ENCODE measurements at places on chromosomes 7 and 10.

DNA sequence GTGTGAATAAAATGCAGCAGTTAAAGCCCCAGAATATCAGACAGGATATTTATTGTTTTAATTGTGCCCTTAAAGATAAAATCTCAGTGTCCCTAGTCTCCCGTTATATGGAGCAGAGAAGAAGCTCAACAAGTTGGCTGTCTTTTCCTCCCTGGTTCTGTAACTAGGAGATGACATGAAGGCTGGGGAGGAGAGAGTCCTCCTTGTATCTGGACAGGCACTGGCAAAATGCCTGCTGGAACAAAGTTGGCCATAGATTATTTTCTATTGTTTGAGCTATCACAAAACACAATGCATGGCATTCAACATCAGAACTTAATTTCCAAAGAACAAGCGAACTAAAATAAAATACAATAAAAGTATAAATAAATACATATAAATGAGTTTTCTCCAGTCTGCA, 694.9 kb upstream of the KCND2 start:
- no peak for DNase-seq

DNA sequence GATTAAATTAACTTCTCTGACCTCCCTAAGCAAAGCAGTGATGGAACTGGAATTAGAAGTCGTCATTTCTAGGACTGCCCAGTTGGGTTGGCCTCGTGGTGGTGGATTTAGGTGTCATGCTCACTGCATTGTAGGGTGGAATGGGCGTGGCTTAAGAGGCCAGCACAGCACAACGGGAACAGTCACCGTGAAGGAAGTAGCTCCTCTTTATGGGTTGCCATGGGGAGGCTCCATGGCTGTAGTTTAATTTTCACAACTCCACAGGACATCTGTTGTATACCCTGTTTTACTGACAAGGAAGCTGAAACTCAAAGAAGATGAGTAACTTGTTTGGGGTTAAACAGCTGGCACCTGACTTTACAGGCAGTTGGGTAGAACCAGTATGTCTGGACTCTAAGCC, 208.3 kb downstream of the CELF2 start:
- peak; percentile 48 for DNase-seq

DNA sequence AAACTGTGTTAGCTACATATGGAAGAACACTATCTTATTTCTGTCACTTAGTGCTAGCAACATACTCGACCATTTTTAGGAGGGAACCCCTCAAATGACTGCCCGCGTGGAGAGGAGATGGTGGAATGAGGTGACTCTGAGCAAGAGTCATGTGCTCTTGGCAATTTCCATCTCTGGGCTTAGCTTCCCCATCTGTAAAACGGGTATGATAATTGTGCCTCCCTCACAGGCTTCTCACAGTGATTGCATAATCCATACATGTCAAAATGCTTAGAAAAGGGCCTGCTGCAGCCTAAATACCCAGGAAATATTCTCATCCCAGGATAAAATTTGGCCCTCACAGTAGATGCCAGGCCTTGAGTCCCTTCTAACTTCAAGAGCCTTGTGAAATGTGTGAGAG, 86.6 kb downstream of the WDFY4 start:
- no peak for DNase-seq

- DNase-seq: no peak
Observed at GRCh38 chr7:131972251-131972650, 415.8 kb upstream of the PODXL start.

DNA sequence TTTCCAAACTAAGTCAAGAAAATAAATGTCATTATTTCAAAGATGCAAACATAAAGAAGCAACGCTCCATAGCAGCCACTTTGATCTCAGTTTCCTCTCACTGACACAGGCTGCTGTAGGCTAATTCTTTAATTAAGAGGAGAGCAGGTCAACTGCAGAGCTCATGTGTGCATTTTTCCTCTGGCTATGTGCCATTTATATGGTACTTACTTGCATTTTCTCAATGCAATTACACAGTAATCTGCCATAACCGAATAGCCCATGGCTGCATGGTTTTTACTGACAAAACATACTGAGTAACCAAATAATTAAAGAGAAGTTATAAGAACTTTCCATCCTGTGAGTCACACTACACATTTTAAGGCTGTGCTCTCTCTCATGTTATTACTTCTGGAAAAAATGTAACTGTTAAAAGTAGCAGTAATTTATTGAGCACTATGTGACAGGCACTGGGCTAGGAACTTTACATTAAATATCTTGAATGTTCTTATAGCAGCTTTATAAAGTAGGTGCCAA, 122.0 kb downstream of the ELAPOR2 start:
- no peak for DNase-seq

DNA sequence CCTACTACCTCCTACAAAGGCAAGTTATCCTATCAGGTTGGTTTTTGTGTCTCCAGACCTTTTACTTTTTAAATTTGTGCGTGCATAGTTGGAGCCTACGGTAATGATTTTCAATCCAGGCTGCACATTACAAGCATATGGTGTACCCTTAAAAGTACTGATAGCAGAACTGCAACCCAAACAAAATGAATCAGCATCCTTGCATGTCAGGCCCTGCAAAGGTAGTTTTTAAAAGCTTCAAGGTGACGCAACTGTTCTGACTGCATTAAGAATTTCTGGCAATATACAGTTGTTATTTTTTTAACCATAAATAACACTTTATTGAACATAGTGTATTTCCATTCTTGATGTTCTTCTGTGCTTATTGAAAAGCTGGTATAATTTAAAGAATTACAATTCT, 28.9 kb downstream of the GNAT3 start:
- DNase-seq: no peak

DNA sequence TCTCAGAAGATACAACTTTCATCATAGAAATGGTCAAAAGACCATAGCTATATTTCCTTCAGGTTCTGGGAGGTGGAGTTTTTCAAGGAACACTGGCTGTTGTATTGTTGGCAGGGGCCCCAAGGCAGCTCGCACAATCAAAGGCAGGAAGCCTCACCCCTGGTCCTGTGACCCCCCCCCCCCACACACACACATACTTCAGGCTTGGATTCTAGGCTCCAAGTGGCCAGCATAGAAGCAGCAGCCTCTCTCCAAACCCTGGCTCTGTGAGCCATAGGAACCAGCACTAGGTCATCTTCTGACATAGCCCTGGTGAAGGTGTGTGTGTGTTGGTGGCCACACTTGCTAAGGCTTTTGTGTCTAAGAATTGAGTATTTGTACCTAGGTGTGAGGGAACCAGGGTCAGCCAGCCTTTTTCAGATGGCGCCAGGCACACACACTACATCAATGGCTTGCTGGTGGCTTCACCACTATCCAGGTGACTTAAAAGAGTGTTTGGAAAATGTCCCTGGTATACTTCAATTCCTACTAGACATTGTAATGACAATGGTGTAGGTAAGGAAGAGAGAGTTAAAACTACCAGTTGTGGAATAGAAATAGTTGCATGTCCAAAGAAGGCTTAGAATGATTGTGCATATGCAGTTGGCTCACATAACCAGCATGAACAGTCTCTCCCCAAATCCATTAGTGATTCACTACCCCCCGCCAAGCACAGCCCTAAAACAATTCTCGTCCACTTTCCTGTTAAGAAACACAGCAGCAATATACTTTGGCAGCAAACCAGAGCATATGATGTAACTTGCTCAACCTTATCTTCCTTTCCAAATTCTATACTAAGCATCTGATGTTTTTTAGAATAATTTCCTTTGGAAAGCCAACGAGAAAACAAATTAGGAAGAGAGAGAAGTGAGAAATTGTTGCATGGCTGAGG, 91.3 kb downstream of the AVL9 start:
- DNase-seq: no peak

- no peak for DNase-seq
Observed at GRCh38 chr10:87739703-87740102, 78.3 kb downstream of the ATAD1 start.

Data from stimulated activated CD4-positive, alpha-beta T cell treated with anti-CD3 and anti-CD28 coated beads, Interleukin-2, amount 100 ng/mL, for 48 hours (primary cell).